Amniotic stem cell (primary cell): ENCODE measurements at places on chromosomes 7 and 10.

DNA sequence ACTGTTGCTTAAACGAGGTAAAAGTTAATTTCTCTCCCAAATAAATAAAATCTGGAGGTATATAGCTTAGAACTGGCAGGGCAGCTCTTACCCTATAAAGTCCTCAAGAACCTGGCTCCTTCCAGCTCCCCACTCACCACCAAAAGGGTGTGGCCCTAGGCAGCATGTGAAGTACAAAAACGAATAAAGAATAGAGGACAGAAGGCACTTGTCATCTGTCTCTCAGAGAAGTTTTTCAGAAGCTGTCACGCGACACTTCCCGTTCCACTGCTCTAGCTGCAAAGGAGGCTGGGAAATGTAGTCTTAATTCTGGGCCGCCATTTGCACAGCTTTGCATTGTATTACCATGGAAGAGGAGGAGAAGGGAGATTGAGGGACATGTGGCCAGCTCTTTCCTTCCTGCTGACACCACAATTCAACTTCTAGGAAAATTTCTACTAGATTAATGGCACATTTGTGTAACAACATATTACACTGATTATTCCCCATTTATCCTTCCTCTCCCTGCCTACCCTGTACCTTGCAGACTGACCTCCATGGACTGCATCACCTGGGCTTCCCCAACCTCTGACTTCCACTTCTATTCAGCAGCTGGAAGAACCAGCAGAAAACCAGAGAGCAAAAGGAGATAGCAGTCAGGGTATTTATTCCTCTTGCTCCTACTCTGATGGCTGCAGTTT, 62.2 kb downstream of the CCDC71L start:
- no peak for DNase-seq

GRCh38 chr7:55593515-55594318, 21.4 kb upstream of the VOPP1 start:
- no peak for DNase-seq

- no peak for DNase-seq
These were observed 3.9 kb upstream of the PYROXD2 start for GRCh38 chr10:98418665-98419468.

DNA sequence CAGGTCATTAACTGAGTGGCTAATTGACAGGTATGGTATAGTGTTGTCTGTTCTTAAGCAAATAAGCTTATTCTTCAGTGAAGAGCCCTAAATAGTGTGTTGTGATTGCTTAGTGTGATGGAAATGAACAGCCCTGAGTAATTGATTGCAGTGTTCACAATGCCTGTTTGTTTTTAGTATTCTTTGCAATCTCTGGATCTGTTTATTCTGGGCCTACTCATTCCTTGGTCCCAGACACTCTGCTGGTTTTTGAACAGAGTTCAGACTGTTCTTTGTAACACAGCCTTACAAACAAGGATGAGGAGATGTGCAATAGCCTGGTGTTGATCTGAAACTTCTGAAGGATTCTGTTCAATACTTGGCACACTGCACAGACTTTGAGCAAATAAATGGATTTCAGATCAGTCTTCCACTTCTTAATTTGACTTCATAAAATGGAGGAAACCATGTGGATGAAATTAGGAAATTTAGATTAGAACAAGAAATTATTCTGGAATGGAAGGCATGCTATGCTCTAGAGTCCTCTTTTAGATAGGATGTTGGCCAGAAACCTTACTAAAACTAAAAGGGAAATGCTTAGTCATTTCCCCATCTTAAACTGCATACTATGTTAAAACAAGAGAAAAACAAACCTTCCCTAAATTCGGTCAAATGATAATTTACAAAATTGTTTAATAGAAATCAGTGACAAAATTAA, 444.2 kb upstream of the SEMA3D start:
- no peak for DNase-seq

DNA sequence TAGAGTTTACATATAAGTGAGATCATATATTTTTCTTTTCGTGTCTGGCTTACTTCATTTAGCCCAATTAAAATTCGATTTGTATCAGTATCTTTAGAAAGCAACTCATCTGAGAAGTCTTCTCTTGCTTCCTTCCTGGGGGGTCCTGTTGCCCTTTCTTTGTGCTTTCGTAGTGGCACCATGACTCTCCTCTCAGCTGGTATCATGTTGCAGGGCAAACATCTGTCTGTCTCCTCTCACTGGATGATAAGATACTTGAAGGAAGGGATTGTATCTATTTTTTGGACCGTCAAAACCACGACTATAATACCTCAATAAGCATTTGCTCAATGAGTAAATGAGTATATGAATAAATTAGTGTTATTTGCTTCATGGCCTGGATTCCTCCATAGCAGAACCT, 382.5 kb upstream of the SORCS1 start:
- no peak for DNase-seq

- no peak for DNase-seq
These were observed 227.1 kb downstream of the ARHGAP12 start for GRCh38 chr10:31701546-31701945.

DNA sequence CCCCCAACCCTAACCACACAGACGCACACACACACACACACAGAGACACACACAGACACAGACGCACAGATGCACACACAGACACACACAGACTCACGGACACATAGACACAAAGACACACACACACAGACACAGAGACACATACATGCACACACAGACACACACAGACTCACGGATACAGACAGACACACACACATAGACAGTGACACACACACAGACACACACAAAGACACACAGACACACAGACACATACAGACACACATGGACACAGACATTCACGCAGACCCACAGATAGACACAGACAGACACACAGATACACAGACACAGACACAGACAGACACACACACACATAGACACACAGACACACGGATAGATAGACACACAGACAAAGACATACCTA, 2.1 kb downstream of the CALML5 start:
- no peak for DNase-seq

DNA sequence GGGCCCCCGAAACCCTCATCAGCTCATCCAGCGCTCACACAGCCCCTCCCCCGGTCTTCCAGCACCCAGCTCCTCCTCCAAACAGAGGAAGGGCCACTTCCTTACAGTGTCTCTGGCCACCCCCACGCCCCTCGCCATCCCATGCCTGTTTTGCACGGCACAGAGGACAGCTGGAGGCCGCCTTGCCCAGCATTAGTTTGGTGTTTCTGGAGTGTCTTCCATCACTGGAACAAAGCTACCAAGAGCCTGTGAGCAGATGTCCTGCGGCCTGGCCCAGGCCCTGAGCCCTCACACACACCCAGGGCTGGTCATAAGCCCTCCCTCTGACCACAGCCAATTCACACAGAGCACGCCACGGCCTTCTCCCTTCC, 82.3 kb downstream of the MAD1L1 start:
- no peak for DNase-seq

GRCh38 chr7:480531-481218, 39.0 kb downstream of the PDGFA start:
- DNase-seq: no peak

GRCh38 chr10:10014846-10015245, 1002.8 kb upstream of the CELF2 start:
- DNase-seq: no peak

- DNase-seq: no peak
These were observed 10.5 kb downstream of the MKLN1 start for GRCh38 chr7:131338173-131338572.

- no peak for DNase-seq
These were observed 3.6 kb downstream of the NPM3 start for GRCh38 chr10:101779544-101780186.

GRCh38 chr10:44824607-44825006, 86.5 kb upstream of the TMEM72 start:
- DNase-seq: no peak

DNA sequence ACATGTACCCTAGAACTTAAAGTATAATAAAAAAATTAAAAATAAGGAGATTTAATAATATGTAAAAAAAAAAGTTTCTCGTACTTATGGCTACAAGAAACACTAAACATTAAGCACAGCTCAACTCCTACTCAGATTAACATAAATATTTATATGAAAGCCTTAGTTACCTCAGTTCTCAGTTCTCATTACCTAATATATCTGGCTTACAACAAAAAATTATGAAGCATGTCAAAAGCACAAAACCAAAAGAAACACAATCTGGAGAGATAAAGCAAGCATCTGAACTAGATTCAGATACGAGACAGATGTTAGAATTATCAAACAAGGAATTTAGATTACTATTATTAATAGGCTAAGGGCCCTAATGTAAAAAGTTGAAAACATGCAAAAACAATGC, 40.1 kb downstream of the RNF133 start:
- DNase-seq: no peak

DNA sequence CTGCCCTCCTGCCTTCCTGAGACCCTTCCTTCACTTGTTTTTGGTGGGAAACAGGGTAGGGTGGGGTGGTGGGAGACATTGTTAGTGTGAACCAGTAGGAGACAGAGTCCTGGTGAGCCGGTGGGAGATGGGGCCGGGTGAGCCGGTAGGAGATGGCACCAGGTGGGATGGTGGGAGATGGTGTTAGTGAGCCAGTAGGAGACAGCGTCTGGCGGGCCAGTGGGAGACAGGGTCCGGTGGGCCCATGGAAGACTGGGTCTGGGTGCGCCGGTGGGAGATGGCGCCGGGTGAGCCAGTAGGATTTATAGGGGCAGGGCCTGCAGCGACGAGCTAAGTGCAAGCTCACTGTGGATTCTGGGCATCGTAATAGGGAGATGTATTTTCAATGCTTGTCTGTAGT, 116.8 kb downstream of the TRRAP start:
- no peak for DNase-seq

DNA sequence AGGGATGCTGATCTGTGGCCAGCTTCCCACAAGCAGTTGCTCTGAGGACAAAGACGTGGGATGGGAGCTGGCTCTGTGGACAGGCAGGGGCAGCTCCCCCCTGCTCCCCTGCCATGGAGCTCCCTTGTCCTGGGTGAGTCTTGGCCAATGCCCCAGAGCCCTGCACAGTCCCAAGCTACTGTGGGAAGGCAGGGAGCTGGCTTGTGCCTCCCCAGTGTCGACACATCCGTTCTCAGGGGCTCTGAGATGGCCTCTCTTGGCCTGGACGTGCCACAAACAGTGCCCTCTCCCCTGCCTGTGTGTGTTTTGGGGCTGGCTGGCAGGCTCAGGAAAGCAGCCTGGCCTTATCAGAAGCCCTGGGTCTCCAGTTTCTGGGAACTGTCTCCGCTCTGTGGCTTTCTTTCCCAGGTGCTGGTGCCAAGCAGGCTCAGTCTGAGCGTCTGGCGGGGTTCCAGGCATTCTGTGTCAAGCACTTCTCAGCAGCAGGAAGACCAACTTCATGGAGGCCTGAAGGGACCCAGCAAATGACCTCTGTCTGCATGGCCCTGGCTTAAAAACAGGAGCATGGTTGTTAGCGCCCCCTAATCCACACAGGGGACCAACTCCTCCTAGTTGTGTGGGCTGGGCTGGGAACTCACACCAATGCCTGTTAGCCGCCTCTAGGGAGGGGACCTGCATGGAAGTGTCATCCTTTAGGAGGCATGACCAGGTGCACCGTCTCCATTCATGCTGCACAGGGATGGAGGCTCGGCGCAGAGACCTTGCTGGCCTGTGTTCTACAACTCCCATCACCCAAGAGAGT, 375.2 kb downstream of the RPS24 start:
- DNase-seq: no peak

DNA sequence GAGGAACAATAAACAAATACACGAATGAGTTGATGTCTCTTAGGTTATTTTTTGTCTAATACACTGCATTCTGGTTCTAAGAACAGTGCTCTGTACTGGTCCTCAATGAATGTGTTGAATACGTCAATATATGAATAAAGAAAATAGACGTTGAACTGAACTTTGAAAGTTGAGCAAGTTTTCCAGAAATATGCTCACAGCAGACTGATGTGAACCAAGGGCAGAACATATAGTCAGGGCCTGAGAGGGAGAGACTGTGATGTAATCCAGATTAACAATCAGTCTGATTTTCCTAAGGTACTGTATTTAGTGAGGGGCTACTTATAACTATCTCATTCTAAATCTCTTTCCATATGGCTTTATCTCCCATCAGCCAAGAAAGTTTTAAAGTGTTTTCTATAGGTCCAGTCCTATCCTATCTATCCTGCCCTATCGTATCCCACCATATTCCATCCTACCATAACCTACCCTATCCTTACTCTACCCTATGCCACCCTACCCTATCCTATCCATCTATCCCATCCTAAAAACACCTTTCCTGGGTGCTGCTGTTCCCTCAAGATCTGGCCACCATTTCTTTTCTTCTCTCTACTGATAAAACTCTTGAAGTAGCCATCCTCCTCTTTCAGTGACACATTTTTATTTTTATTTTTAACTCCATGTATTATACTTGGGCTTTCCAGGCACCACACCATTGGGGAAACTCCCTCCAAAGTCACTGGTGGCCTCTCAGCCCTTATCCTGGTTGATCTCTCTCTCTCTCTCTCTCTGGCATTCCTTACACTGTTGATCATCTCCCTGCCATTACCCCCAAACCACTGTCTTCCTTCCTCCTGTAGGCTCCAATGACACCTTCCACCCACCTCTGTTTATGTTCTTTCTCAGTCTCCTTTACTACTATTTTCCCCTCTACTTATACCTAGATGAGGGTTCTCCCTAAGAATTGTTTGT, 212.3 kb upstream of the SLC26A5 start:
- no peak for DNase-seq

DNA sequence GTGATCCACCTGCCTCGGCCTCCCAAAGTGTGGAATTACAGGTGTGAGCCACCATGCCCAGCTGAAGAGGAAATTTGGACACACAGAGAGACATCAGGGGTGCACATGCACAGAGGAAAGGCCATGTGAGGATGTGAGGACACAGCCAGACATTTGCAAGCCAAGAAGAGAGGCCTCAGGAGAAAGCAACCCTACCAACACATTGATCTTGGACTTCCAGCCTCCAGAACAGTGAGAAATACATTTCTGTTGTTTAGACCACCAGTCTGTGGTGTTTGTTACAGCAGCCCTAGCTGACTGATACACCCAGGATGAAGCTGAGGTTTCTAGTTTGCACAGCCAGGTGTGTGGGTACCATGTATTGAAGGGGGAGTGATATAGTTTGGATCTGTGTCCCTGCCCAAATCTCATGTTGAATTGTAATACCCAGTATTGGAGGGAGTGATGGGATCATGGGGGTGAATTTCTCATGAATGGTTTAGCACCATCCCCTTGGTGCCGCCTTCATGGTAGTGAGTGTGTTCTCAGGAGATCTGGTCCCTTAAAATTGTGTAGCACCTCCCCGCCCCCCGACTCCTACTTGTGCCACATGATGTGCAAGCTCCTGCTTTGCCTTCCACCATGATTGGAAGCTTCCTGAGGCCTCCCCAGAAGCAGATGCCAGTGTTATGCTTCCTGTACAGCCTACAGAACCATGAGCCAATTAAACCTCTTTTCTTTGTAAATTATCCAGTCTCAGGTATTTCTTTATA, 64.7 kb upstream of the DUSP5 start:
- no peak for DNase-seq
